ENCODE measurements at places on chromosomes 1 and 21.
A peak's percentile ranks its signal among the peaks of the same experiment; 100 is the strongest.

GRCh38 chr21:33029975-33030461, 4.3 kb downstream of the OLIG2 start:
- DNase-seq, result no peak

DNA sequence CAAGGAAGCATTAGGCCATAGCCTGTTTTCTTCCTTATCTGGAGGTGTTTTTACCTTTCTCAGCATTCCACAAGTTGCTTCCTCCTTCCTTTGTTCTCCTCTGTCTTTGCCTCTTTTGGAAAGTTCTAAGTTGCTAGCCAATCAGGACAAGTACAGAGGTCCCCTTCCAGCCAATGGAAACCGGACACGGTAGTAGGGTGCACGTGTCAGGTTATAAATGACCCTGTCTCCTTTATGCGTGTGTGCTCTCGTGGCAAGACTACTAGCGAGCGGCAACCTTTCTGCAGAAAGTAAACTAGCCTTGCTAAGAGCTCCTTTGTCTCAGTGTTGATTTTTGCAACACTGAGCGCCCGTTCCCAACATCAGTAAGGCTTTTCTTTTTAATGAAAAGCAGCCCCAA, 1.5 kb upstream of the ACADM start:
- DNase-seq, result no peak

DNA sequence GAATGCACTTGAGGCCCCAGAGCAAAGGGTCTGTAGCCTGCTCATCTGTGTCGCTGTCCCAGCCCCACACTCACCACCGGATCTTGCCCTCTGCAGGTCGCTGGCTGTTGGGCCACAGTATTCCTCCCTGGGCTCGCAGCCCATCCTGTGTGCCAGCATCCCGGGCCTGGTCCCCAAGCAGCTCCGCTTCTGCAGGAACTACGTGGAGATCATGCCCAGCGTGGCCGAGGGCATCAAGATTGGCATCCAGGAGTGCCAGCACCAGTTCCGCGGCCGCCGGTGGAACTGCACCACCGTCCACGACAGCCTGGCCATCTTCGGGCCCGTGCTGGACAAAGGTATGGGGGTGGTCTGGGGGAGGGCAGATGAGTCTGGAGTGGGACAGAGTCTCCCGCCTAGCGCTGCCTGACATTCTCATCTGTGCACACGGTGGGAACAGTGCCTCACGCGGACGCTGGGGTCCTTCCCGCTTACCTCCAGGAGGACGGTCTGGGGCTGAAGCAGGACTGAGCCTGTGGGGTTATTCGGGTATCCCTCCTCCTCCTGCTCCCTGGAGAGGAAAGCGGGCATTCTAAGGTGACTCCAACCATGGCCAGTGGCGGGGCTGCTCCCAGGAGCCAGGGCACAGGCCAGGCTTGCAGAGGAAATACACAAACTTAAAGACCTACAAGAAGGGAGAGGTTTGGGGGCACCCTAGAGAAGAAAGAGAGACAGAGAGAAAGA, 15.9 kb downstream of the WNT3A start:
- no peak for DNase-seq

- no peak for DNase-seq
Observed at GRCh38 chr1:6248161-6248776, 4.3 kb downstream of the HES3 start.

DNA sequence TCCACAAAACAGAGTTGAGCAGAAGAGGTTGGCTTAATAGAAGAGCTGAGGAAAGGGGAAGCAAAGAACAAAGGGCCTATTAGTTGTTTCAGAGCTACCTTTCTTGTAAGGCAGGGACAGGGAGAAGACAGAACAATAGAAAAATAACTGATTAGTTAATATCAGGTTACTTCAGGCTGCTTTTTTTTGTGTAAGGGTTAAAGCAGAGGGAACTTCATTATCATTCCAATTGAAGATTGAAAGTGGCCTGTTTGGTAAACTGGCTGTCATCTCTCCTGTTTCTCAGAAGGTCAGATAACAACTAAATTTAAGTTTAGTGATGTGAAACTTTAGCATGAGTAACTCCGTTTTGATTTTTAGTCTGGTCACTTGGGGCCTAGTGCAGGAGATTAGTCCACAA, 22.3 kb downstream of the CDC42 start:
- DNase-seq, result no peak

DNA sequence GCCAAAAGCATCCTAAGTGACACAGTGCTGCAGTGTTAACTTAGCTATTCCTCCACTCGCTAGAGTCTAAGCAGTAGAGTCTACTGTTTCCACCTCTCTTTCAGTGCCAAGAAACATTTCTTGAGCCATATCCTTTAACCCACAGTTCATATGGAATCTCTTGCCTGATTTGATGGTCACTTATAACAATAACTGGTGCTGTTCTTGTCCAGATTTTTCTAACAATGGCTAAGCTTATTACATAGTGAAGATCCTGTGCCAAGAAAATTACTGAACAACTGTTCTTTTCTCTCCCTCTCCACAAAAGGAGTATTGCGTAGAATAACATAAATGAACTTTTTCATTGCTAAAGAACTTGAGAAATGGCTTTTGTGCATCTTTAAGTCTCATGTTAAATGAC, 121.3 kb downstream of the CDC7 start:
- no peak for DNase-seq

DNA sequence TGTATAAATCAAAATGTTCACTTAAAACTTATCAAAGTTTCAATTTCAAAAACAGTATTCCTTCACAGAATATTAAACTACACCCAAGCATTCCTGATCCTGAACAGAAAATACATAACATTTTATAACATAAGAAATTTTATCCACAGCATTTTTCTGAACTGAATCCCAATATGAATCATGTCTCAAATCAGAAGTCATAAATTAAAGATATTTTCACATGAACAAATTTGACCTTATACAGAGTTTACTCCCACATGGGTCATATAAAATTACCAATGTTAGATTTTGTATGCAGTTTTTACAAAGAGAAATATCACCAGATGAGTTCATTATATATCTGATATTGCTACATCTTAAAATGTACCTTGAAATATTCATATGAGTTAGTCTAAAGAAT, 48.6 kb upstream of the ASPM start:
- DNase-seq, result no peak

GRCh38 chr1:233168384-233168783, 127.1 kb downstream of the PCNX2 start:
- DNase-seq, result no peak

GRCh38 chr21:15795533-15795932, 65.8 kb downstream of the USP25 start:
- no peak for DNase-seq

GRCh38 chr1:119674835-119675289, 26.8 kb upstream of the ZNF697 start:
- DNase-seq, result peak; percentile 71

DNA sequence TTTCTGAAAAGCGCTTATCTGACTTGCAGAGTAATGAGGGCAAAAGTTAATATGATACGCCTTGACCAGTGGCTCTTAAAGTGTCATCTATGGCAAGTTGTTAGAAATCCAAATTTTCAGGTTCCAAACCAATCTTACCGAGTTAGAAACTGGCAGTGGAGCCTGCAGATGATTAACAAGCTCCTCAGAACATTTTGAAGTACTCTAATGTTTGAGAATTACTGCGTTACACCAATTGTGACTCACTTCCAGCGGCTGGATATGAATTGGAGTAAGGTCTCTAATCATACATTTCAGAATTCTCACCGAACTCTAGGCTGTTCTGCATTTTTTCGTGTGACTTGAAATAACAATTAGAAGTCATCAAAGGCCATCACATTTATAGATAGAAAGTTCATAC, 73.5 kb upstream of the TMPRSS15 start:
- no peak for DNase-seq
